ENCODE measurements at places on chromosomes 4 and X. TPM values are rescaled to one million over a fixed set of nuclear protein-coding genes. Genes with fewer than 3 reads are reported as not detected.

DNA sequence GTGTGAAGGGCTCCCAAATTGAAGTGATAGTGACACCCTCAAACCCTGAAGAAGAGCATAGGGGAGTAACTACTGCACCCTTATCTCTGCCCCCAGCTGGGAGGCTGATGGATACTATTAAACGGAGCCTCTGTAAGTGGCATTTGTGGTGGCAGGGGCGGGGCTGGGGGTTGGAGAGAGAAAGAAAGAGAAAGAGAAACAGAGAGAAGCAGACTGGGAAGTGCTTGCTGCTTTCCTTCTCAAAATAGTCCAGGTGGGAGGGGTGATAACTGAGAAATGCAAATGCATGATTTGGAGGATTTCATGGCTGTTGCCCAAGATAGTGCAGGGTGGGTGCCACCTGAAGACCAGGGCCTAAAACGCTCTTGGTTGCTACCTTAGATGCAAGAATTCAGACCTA is 253.5 kb upstream of the GATB start:
- peak; percentile 15 for DNase-seq
- H3K27me3 ChIP-seq, result no peaks in the 10 kb centered on the region
- peaks cover 18% of the 10 kb centered on the region for H3K4me1 ChIP-seq
- H3K4me3 ChIP-seq, result peak overlapping the region; percentile 28

- no peak for DNase-seq
- H3K4me3 ChIP-seq, result no peak overlapping the region
- peaks cover 5% of the 10 kb centered on the region for H3K27me3 ChIP-seq
- no peaks in the 10 kb centered on the region for H3K4me1 ChIP-seq
- H3K36me3 ChIP-seq, result no peaks in the 10 kb centered on the region
Measured at GRCh38 chrX:121151293-121151692, 103.9 kb downstream of the GLUD2 start.

UGT2A3 gene
- not detected for polyA plus RNA-seq

DNA sequence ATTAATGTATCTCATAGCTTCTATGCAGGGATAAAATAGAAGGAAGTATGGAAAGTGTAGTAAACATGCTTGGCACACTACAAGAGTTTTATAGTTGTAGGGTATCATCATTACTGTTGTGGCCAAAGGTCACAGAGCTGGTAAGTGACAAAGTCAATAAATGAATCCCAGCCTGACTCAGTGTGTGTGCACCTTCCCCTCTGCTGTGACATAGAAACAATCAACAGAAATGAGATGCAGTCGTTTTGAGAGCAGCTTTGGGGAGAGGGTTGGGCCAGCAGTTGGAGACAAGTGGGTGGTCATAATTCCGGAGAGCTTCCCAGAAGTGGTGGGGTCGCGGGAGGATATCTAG is 82.4 kb upstream of the RBPJ start:
- no peak overlapping the region for H3K27ac ChIP-seq
- no peaks in the 10 kb centered on the region for H3K36me3 ChIP-seq
- peaks cover 8% of the 10 kb centered on the region for H3K27me3 ChIP-seq
- no peak overlapping the region for H3K4me3 ChIP-seq
- DNase-seq, result no peak
- H3K4me1 ChIP-seq, result no peaks in the 10 kb centered on the region

GRCh38 chr4:3390288-3390811 is 51.4 kb upstream of the HGFAC start:
- H3K4me1 ChIP-seq, result peaks cover 17% of the 10 kb centered on the region
- H3K27me3 ChIP-seq, result peaks cover 3% of the 10 kb centered on the region
- no peak overlapping the region for H3K4me3 ChIP-seq
- DNase-seq, result no peak
- H3K36me3 ChIP-seq, result no peaks in the 10 kb centered on the region
- H3K27ac ChIP-seq, result no peak overlapping the region

GRCh38 chrX:19772822-19773628 is 114.4 kb downstream of the SH3KBP1 start:
- H3K36me3 ChIP-seq, result no peaks in the 10 kb centered on the region
- H3K4me1 ChIP-seq, result peaks cover 75% of the 10 kb centered on the region
- H3K27me3 ChIP-seq, result peaks cover 9% of the 10 kb centered on the region
- H3K27ac ChIP-seq, result peak overlapping the region; percentile 92
- no peak for DNase-seq

DNA sequence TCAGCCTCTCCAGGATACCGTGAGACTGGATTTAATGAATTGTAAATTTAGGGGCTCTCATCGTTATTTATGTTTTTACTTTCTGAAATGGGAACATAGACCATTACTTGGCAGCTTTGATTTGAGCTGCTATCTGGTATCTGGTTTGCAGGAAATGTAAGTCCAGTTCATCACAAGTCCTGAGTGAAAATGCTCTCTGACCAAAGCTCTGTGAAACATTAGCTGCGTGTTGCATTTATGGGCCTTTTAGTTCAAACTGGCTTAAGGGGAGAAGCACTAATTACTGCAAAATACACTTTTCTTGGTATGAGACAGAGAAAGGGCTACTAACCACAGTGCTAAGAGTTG is 420 bp downstream of the CC2D2A start:
- H3K27me3 ChIP-seq, result peaks cover 2% of the 10 kb centered on the region
- peak overlapping the region; percentile 32 for H3K27ac ChIP-seq
- H3K36me3 ChIP-seq, result no peaks in the 10 kb centered on the region
- H3K4me3 ChIP-seq, result peak overlapping the region; percentile 85

DNA sequence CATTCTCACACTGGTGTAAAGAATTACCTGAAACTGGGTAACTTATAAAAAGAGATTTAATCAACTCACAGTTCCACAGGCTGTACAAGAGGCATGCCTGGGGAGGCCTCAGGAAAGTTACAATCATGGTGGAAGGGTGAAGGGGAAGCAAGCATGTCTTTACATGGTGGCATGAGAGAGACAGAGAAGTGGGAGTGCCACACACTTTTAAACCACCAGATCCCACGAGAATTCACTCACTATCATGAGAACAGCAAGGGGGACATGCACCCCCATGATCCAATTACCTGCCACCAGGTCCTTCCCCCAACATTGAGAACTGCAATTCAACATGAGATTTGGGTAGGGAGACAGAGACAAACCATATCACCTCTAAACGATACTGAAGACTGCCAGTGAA is 23.0 kb downstream of the EPGN start:
- no peak for DNase-seq
- H3K27me3 ChIP-seq, result peaks cover 10% of the 10 kb centered on the region
- H3K4me3 ChIP-seq, result no peak overlapping the region
- no peaks in the 10 kb centered on the region for H3K4me1 ChIP-seq
- H3K36me3 ChIP-seq, result no peaks in the 10 kb centered on the region
- no peak overlapping the region for H3K27ac ChIP-seq

- H3K4me1 ChIP-seq, result peaks cover 51% of the 10 kb centered on the region
- peaks cover 45% of the 10 kb centered on the region for H3K27me3 ChIP-seq
- H3K4me3 ChIP-seq, result peak overlapping the region; percentile 15
- peak overlapping the region; percentile 99 for H3K27ac ChIP-seq
Measured at GRCh38 chr4:40193016-40193571, 3.7 kb upstream of the RHOH start.

GRCh38 chr4:73021634-73022033 is 47.9 kb downstream of the COX18 start:
- no peaks in the 10 kb centered on the region for H3K27me3 ChIP-seq
- no peak for DNase-seq
- H3K36me3 ChIP-seq, result no peaks in the 10 kb centered on the region
- no peaks in the 10 kb centered on the region for H3K4me1 ChIP-seq
- H3K4me3 ChIP-seq, result no peak overlapping the region

LRP2BP gene
- 0.17 TPM for polyA plus RNA-seq

- DNase-seq, result peak; percentile 87
- peak overlapping the region; percentile 57 for H3K27ac ChIP-seq
- peaks cover 56% of the 10 kb centered on the region for H3K4me1 ChIP-seq
- H3K4me3 ChIP-seq, result peak overlapping the region; percentile 100
Measured at GRCh38 chr4:128811571-128812441, 2.3 kb downstream of the JADE1 start.

GPC4 gene
- not detected for polyA plus RNA-seq

GAB3 gene
- polyA plus RNA-seq, result 15.6 TPM

WAS gene
- polyA plus RNA-seq, result 43.0 TPM

- peaks cover 10% of the 10 kb centered on the region for H3K27me3 ChIP-seq
- peak; percentile 78 for DNase-seq
- H3K27ac ChIP-seq, result peak overlapping the region; percentile 56
- H3K4me1 ChIP-seq, result peaks cover 12% of the 10 kb centered on the region
- H3K36me3 ChIP-seq, result no peaks in the 10 kb centered on the region
Measured at GRCh38 chr4:1009542-1010394, 1.7 kb upstream of the FGFRL1 start.

FHIP1A gene
- not detected for polyA plus RNA-seq

DNA sequence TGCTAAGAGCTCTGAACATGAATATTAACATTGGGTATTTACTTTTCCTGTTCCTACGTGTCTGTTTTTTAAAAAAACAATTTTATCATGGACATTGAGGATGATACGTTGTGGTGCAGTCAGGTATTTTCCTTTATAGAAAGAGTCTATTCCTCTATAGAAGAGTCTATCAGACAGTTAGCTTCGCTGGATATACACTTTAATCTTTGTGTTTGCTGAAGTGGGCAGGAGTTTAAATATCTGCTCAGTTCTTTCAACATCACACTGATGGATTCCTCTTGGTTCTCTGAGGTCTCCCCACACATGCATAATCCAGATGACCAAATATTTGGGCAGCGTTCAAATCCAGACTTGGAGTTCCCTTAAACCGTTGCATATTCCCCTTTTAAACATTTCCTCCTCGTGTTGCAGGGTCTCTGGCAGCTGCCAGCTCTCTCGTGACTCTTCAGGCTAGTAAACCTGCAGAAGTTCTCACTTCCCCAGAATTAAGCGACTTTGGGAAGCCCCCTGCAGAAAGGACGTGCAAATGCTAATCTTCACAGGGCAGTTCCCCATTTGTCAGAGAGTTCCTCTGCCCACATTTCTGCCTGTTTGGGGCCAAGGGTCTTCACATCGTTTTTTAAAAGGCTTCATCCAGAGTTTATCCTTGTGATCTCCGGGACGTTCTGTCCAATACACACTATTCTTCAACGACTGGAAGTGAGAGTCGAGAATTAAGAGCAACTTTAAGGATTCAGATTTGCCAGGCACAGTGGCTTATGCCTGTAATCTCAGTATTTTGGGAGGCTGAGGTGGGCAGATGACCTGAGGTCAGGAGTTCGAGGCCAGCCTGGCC is 20.5 kb upstream of the DHRSX start:
- no peak overlapping the region for H3K27ac ChIP-seq
- H3K4me3 ChIP-seq, result no peak overlapping the region
- DNase-seq, result no peak
- no peaks in the 10 kb centered on the region for H3K36me3 ChIP-seq
- no peaks in the 10 kb centered on the region for H3K4me1 ChIP-seq
- H3K27me3 ChIP-seq, result no peaks in the 10 kb centered on the region

GRCh38 chr4:21728304-21728703 is 220.3 kb downstream of the KCNIP4 start:
- no peaks in the 10 kb centered on the region for H3K36me3 ChIP-seq
- H3K27ac ChIP-seq, result no peak overlapping the region
- H3K4me1 ChIP-seq, result no peaks in the 10 kb centered on the region
- H3K4me3 ChIP-seq, result no peak overlapping the region
- no peaks in the 10 kb centered on the region for H3K27me3 ChIP-seq

- no peak for DNase-seq
- no peak overlapping the region for H3K27ac ChIP-seq
- H3K4me3 ChIP-seq, result no peak overlapping the region
- no peaks in the 10 kb centered on the region for H3K4me1 ChIP-seq
Measured at GRCh38 chr4:146059865-146060264, 115.7 kb upstream of the LSM6 start.

- no peak overlapping the region for H3K4me3 ChIP-seq
- H3K36me3 ChIP-seq, result no peaks in the 10 kb centered on the region
- DNase-seq, result no peak
- no peaks in the 10 kb centered on the region for H3K4me1 ChIP-seq
- H3K27me3 ChIP-seq, result peaks cover 23% of the 10 kb centered on the region
- H3K27ac ChIP-seq, result no peak overlapping the region
Measured at GRCh38 chr4:121790976-121791375, 10.1 kb upstream of the EXOSC9 start.

DNA sequence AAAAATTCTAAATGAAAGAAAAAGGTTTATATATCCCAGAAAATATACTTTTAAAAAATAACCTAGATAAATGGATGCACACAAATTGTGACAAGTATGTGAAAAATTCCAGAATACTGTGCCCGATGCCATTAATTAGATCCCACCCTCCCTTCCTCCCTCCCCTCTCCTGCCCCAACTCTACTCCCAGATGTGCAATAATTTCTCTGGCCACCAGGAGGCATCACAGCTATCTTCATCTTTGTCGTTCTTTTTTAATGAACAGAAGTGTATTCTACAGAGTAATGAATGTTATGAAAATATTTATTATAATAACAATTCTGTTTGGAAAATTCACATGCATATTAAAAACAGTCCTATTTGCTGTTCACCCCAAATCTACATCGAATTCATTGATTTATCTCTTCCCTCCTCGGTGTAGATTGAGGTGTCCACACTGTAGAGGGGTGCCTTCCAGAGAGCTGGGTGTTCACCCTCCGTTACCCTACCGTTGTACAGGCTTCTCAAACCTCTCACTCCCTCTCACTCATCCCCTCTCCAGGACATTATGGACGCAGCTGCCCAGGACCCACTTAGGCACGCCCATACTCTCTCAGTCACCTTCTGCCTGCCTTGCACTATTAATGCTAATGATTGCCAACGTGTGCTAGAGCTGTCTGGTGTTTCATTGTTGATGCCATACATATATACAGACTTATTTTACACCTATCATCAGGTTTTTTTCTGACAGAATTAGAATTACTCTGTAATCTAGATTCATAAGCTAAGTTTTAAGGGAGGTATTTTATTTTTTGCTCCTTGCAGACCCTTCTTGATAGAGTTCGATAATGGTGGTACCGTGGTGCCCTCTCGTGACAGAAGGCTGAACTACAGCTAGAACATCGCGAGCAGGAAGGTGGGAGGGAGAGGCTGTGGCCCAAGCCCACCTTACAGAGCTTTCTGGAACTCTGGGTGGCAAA is 14.1 kb downstream of the RAB40AL start:
- no peaks in the 10 kb centered on the region for H3K36me3 ChIP-seq
- no peak overlapping the region for H3K27ac ChIP-seq
- peak overlapping the region; percentile 76 for H3K4me3 ChIP-seq
- H3K4me1 ChIP-seq, result peaks cover 6% of the 10 kb centered on the region
- H3K27me3 ChIP-seq, result peaks cover 15% of the 10 kb centered on the region
- DNase-seq, result peak; percentile 38

OPRPN gene
- not detected for polyA plus RNA-seq

UGT2B17 gene
- not detected for polyA plus RNA-seq

GRCh38 chrX:87064502-87064901 is 453.1 kb upstream of the KLHL4 start:
- no peaks in the 10 kb centered on the region for H3K4me1 ChIP-seq
- H3K36me3 ChIP-seq, result no peaks in the 10 kb centered on the region
- no peak for DNase-seq
- peaks cover 2% of the 10 kb centered on the region for H3K27me3 ChIP-seq

GRCh38 chrX:150610043-150610442 is 41.6 kb downstream of the MTM1 start:
- H3K36me3 ChIP-seq, result peaks cover 17% of the 10 kb centered on the region
- H3K4me3 ChIP-seq, result no peak overlapping the region
- DNase-seq, result no peak

GRCh38 chr4:7804756-7805385 is 134.8 kb downstream of the AFAP1 start:
- no peak for DNase-seq
- peaks cover 6% of the 10 kb centered on the region for H3K4me1 ChIP-seq
- H3K4me3 ChIP-seq, result no peak overlapping the region

UNC5C gene
- polyA plus RNA-seq, result not detected

Data from immature natural killer cell (primary cell).